Pancreas (tissue), 10 donors: ENCODE measurements at places on chromosomes 1 and 21. TPM values are rescaled to one million over a fixed set of nuclear protein-coding genes. Genes with fewer than 3 reads are reported as not detected.

DNA sequence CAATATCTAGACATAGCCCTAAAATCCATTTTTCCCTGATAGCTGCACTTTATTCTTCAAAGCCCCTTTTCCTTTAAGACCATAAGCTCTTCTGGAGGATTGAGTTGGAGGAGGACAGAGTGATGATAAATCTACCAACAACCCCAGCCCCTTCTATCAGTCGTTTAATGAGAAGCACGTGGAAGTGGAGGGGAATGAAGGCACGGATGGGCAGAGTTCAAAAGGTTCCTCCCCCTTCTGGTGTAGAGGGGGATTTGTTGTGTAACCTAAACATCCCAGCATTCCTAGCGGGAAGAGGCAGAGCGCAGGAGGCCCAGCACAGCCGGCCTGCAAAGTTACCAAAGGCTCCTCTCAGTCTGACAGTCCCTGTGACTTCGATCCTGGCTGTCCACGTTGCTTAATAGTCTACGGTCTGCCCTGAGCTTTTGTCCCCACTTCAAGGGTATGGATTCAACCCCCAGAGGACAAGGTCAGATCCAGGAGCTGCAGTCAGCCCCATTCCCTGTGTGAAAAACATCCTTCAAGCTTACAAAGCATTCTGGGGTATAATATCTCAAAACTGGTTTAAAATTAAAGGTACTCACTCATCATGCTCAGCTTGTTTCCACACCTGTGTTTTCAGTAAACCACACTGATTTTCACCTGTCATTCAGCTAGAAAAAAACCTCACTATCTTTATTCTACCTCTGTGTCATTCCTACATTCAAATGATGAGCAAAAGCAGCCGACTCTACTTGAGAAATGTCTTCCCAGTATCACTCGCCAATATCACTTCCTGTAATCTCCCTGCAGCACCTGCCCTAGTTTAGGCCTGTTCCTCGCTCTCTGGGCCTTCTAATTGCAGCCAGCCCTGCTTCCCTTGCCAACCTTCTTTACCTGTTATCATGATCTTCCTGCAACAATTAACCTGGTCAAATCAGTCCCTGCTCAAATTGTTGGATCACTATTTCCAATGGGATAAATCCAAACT lies 117.9 kb downstream of the PLPP3 start:
- no peak for DNase-seq

The KCNJ9 gene
- 0.04 TPM for polyA plus RNA-seq

DNA sequence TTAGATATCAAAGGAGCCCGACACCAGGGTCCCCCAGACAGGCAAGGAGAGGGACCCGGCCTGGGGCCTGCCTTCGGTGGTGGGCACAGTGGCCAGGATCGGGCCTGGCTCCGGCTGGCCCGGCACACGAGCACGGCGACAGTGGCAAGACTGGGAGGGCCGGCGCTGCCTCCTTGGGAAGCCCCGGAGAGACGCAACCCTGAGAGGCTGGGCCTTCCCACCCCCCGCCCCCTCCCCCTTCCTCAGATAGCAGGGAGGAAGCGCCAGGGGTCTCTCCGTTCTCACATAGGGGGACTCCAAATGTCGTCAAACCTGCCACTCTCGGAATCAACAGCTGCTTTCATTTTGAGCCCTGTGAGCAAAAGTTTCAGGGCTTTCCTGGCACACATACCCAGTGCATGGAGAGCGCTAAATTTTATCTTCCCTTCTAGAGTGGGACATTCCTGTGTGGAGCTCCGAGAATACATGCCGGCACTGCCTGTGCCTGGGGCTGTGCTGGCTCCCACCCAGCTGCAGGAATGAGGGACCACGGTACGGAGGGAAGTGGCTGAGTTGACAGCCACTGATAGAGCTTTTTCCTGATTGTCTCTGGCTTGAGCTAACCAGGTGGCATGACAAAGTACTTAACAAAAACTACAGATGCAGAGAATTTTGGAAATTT lies 62.4 kb downstream of the CD247 start:
- DNase-seq = peak; percentile 38

GRCh38 chr1:243411472-243411871 lies 155.6 kb downstream of the SDCCAG8 start:
- DNase-seq = no peak

- no peak for DNase-seq
These were observed 86.8 kb upstream of the PUM1 start for GRCh38 chr1:31152181-31152795.

GRCh38 chr1:168229893-168230292 lies 4.1 kb downstream of the SFT2D2 start:
- no peak for DNase-seq
